ENCODE measurements at places on chromosomes 11 and 22.

- no peak for DNase-seq
Measured at GRCh38 chr11:116504541-116505297, 268.1 kb downstream of the BUD13 start.

- no peak for DNase-seq
Measured at GRCh38 chr11:120510406-120511115, 987 bp upstream of the GRIK4 start.

- no peak for DNase-seq
Measured at GRCh38 chr22:38028344-38029130, 28.7 kb upstream of the PICK1 start.

DNA sequence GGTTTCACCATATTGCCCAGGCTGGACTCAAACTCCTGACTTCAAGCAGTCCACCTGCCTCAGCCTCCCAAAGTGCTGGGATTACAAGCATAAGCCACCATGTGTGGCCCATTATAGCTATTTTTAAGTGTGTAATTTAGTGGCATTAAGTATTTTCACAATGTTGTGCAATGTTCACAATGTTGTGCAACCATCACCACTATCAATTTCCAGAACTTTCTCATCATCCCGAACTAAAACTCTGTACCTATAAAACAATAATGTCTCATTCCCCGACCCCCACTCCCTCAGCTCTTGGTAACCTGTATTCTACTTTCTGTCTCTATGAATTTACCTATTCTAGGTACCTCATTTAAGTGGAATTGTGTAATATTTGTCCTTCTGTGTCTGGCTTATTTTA is 7.5 kb downstream of the CFAP68 start:
- DNase-seq: no peak

DNA sequence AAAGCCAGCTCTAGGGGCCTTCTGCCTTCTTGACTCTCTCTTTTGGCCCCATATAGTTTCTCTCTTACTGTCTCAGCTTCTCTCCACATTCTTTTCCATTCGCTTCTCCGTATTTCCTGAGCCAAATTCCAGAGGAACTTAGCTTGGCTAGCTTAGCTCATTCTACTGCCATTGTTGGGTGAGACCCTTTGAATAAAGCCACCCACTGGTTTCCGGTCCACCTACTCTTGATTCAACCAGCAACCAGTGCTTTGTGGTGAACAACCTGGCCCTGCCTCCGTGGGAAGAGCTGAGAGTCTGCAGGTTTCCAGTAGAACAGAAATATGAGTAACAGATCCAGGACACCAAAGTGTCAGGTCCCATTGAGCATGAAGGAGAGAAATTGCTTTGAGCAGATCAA is 81.3 kb upstream of the ARHGAP20 start:
- DNase-seq: no peak

DNA sequence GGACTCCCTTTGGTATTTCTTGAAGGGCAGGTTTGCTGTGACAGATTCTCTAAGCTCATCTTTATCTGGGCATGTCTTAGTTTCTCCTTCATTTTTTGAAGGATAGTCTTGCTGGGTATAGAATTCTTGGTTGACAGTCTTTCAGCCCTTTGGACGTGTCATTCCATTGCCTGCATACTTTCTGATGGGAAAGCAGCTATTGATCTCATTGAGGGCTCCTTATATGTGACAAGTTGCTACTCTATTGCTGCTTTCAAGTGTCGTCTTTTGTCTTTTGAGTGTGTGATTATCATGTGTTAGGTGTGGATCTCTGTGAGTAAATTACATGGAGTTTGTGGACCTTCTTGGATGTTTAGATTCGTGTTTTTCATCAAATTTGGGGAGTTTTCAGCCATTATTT is 21.9 kb downstream of the IGHMBP2 start:
- DNase-seq: no peak

GRCh38 chr11:65206901-65207300 is 25.2 kb downstream of the CAPN1 start:
- no peak for DNase-seq

GRCh38 chr11:118791961-118792569 is 1.1 kb upstream of the DDX6 start:
- peak; percentile 11 for DNase-seq

- no peak for DNase-seq
Measured at GRCh38 chr11:7252683-7253213, 1.0 kb downstream of the SYT9 start.

- DNase-seq: no peak
Measured at GRCh38 chr11:132430429-132431062, 1060.1 kb downstream of the NTM start.

GRCh38 chr11:80521592-80521991 is 1080.8 kb upstream of the TENM4 start:
- no peak for DNase-seq

GRCh38 chr22:49660321-49660720 is 167.4 kb downstream of the BRD1 start:
- DNase-seq: no peak

- no peak for DNase-seq
Measured at GRCh38 chr22:40922484-40923303, 28.5 kb upstream of the RBX1 start.

DNA sequence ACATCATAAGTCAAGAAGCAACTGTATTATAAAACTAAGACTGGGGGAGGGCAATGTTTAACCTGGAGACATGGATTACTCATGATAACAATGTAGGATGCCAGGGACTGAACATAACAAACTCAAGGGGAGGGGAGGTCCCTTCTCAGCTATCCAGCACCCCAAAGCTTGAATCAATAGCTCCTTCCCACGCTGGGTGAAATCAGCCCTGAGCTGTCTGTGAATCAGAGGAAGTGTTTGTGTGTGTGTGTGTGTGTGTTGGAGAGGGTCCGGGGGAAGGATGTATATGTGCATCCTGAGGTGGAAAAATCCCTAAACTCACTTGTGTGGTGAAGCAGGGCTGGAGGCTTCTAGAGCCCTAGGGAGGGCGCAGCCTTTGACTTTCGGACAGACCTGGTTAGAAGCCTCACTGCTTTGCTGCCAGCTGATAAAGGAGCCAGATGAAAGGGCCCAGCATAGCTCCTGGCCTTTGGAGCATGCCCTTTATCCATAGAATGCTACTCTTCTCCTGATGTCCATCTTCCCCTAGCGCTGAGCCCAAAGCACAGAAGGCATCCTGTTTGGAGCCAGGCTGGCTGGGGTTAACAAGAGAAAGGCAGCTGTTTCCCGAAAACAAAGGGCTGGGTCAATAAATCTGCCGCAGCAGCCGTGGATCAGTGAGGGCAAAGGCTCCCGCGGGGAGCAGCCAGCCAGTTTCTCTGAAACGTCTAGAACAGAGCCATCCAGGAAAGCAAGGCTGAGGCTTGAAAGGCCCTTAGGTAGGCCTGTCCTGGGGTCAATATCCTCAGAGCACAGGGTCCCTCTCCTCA is 35.8 kb downstream of the TNKS1BP1 start:
- DNase-seq: no peak

DNA sequence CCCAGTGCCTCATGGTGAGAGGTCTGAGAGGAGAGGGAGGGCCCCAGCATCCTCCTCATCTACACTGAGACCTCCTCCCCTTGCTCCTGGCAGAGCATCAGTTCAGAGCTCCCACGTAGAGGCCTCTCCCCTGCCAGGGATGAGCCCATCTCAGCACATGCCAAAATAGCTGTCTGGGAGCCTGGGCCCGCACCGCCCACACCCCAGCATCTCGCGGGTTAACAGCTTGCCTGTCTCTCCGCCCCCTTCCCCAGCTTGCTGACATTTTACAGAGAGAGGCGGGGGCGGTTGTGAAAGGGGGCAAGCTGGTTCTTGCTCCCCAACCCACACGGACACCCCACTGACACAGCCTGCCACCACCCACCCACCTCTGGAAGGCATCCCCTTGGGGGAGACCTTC is 6.4 kb downstream of the DGKZ start:
- DNase-seq: no peak

DNA sequence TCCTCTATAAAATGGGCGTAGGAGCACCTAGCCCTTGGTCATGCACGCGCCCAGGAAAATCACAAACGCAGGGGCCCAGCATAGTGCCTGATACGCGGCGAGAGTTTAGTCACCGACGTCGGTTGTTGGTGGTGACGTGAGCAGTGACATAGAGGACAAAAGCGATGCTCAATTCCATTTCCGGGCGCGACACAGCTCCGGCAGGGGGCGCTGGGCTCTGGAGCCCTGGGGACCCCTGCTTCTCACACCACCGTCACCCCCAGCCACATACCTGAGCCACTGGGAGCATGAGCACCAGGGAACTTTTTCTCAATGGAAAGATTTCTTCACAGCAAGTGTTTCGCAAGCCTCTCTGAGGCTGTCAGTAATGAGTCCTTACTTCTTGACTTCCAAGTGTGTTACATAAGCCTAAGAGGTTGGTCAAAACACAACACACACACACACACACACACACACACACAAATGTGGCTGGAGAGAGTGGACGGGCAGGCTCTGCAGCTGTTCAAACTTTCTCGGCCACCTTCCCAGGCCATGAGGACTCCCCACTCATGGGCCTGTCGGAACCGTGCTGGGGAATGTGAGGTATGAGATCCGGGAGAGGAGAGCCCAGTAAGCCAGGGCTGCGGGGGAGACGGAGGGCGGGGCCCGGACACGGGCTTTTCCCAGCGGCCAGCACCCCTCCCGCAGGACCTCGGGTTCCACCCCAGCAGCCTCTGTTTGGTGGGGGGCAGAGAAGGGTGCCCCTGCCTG is 36.9 kb upstream of the LINC01488 start:
- no peak for DNase-seq

GRCh38 chr11:65885808-65886536 is 2.3 kb downstream of the FIBP start:
- DNase-seq: no peak

DNA sequence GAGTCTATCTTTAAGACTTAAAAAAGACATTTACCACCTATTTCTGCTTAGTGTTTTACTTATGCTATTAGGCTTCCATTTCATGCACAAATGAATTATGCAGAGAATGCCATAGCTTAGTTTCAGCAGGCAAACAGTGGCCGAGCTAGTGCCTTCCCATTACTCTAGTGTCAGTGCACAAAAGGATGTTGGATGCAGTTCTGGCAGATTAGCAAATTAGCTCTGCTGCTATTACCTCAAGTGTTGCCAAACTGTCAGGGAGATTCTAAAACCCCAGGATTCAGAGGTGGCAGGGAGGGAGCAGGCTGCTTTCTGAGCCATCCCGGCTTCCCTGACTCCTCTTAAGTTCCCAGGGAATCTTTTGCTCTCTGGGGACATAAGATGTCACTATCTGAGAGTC is 209.4 kb upstream of the NCAM1 start:
- no peak for DNase-seq

- DNase-seq: no peak
Measured at GRCh38 chr22:22590136-22590891, 31.2 kb upstream of the PRAME start.

DNA sequence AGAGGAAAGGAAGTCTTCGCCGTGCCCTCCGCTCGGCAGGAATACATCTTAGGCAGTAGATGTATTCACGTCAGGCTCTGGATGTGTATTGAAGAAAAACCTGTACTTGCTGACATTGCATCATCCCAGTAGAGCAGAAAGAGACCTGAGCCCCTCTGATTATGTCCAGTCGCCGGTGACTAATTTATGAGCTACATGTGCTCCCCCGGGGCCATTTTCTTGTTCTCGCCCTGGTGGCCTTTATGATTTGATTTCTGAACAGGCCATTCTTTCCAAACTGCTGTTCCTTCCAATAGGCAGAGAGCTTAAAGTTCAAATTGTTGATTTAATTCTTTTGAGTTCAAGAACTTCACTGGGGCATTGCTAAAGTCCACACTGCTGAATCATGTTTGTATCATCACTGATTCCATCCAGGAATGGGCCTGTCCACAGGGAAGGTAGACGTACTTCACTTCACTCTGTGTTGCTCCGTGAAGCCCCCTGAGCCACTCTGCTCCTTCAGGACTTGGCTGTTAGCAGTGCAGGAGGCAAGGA is 137.3 kb upstream of the RASSF10 start:
- DNase-seq: no peak

- DNase-seq: no peak
Measured at GRCh38 chr11:59380263-59381059, 21.8 kb downstream of the OR5AN1 start.

GRCh38 chr11:131685206-131685605 is 314.8 kb downstream of the NTM start:
- no peak for DNase-seq

- DNase-seq: peak; percentile 17
Measured at GRCh38 chr11:47565340-47566148, at the start of gene PTPMT1. PTPMT1 (plus strand) TSS chr11:47565599; CDS start chr11:47565623, 24 bp downstream.

GRCh38 chr11:59501931-59502330 is 1.4 kb upstream of the OR4D11 start:
- DNase-seq: no peak

DNA sequence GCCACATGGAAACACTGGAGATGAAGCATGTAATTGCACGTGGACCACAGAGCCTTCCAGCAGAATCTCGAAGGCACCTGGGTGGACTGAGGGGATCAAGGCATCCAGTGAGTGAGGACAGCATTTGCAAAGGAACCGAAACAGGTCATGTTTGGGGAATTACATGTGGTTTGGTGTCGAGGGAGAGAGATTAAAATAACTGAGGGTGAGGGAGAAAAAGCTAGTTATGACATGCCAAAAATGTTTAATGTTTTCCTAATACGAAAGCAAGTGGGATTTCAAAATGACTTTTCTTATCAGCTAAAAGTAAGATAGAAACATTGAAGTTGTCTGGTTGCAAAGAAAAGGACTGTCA is 157.1 kb downstream of the BLID start:
- no peak for DNase-seq

DNA sequence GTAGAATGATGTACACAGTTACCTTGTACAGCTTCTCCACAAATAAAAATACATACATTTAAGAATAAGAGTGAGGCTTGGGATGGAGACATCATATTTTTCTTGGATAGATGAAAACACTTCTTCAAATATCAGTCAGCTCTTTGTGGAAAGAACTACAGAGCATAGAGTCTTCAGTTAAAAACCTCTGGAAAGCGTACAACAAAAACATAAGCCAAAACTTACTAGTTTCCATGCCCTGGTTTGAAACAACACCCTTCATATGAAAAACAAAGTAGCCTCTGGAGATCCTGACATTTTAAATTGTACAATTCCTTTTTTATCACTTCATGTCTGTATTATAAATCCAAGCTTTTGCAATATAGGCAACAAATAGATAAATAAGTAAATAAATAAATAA is 7.0 kb upstream of the CEP126 start:
- DNase-seq: no peak

GRCh38 chr22:26544489-26544888 is 32.2 kb upstream of the TFIP11 start:
- no peak for DNase-seq

- no peak for DNase-seq
Measured at GRCh38 chr11:813456-814096, 3.8 kb downstream of the RPLP2 start.

All from activated T-helper 1 cell treated with anti-CD3 and anti-CD28 coated beads, Interleukin-2, amount 50 U/mL, for 16 hours (primary cell).